ENCODE measurements at places on chromosomes 5 and 9. TPM values are rescaled to one million over a fixed set of nuclear protein-coding genes. Genes with fewer than 3 reads are reported as not detected.

The SLC6A19 gene
- 0.01 TPM for total RNA-seq

The FBP2 gene
- not detected for total RNA-seq

The LHFPL2 gene
- total RNA-seq: 55.3 TPM

The DOLPP1 gene
- total RNA-seq: 18.9 TPM

The CDC20B gene
- total RNA-seq: 0.07 TPM

The DRD1 gene
- total RNA-seq: 0.48 TPM
